ENCODE measurements at places on chromosomes 12 and 14. TPM values are rescaled to one million over a fixed set of nuclear protein-coding genes. Genes with fewer than 3 reads are reported as not detected.
A peak's percentile ranks its signal among the peaks of the same experiment; 100 is the strongest.

CDH24 gene
- total RNA-seq, result 4.4 TPM

DNA sequence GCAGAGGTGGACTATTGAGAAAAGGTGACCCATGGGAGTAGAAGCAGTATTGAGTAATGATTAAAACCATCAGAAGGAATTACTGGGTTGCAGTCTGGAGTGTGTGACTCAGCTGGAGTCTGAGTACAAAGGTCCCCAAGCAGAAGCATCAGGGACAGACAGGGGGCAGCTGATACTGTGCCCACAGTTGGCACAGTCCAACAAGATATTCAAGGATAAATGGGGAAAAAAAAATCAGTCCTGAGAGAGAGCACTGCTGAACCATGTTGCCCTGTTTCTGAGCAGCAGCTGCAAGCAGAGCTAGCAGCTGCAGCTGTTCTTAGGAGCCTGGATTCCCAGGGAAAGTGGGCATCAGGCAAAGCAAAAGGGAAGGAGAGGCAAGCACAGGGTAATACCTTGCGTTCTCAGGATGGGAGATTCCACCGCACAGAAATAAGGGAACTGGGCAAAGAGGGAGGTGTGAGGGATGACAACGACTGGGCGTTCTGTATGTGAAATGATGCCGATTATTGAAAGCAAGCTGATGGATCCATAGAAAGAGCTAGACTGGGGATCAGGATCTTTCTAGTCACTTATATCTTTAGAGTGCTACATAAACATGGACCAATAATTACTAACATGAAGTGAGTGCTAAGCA, 17.7 kb downstream of the NEUROD4 start:
- DNase-seq, result no peak

DNA sequence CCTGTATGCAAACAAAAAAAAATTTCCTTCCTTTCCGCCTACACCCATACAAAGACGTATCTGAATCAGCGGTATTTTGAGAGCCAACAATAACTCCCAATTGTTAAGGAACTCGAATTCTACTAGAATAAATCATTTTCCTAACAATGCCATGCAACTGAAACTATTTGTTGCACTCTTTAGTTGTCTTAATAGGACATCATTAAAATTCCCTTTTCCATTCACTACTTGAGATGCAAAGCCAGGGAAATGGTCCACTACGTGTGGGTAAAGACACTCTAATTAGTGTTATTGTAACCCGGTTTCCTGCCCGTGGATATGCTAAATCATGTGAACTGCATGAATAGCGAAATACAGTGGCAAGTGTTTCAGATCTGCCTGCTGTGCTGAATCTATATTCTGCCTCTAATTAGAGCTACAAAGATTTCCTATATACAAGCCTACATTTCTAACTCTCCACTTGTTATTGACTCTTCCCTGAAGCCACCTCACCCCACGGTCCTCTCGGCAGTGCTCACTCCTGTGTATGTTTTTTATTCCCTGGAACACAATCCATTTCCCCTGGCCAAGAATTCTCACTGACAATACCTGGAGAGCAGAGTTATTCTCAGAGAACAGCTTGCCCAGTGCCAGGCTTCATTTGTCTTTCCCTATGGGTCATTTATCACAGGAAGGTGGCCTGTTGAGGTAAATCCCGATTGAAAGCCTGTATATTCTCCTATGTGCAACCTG, 168.3 kb downstream of the PAWR start:
- DNase-seq, result no peak

DNA sequence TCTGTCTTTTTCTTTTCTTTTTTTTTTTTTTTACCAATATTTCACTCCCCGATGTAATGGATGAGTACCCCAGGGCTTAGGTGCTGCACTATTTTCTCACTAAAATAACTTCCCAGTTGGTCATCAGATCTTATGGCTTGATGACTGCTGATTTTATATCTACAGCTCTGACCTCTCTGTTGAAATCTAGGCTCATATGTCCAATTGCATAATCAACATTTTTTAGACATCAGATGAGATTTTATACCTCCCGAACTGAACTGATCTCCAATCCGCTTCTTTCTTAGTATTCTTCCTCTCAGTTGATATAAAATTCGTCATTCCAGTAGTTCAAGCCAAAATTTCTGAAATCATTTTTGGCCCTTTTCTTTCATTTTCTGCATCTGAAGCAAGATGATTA, 1236.5 kb downstream of the SLC16A7 start:
- no peak for DNase-seq

DNA sequence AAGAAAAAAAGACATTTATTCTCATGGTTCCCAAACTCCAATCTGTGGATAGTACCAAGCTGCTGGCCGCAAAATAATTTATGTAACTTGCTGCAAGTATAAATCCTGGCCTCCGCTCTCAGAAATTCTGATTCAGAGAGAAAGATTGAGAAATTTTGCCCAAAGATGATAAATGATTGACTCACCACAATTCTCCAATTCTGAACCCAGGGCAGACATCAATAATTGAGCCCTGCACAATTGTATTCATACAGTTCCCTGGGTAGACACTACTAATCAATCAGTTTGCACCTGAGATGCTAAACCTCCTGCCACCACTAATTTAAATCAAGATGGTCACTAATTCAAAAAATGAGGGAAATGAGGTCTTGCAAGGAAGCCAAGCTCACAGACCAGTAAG, 38.2 kb downstream of the TRPV4 start:
- DNase-seq, result no peak

DNA sequence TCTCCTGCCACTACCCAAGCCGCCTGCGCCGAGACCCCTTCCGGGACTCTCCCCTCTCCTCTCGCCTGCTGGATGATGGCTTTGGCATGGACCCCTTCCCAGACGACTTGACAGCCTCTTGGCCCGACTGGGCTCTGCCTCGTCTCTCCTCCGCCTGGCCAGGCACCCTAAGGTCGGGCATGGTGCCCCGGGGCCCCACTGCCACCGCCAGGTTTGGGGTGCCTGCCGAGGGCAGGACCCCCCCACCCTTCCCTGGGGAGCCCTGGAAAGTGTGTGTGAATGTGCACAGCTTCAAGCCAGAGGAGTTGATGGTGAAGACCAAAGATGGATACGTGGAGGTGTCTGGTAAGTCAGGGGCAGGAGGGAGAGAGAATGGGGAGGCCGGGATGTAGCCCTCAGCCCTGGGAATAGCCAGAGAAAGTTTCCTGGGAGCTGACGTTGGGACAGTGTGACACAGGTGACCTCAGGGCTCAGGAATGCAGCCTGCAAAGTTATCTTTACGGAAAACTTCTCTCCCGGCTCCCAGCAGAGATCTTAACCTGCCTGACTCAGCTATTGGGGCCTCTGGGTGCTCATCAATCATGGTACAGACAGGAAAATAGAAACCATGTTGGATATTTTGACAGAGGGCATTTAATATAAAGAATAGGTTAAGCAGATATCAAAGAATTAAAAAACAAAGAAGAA, 747 bp downstream of the HSPB8 start:
- DNase-seq, result peak; percentile 52

PUS1 gene
- 21.0 TPM for total RNA-seq

DNA sequence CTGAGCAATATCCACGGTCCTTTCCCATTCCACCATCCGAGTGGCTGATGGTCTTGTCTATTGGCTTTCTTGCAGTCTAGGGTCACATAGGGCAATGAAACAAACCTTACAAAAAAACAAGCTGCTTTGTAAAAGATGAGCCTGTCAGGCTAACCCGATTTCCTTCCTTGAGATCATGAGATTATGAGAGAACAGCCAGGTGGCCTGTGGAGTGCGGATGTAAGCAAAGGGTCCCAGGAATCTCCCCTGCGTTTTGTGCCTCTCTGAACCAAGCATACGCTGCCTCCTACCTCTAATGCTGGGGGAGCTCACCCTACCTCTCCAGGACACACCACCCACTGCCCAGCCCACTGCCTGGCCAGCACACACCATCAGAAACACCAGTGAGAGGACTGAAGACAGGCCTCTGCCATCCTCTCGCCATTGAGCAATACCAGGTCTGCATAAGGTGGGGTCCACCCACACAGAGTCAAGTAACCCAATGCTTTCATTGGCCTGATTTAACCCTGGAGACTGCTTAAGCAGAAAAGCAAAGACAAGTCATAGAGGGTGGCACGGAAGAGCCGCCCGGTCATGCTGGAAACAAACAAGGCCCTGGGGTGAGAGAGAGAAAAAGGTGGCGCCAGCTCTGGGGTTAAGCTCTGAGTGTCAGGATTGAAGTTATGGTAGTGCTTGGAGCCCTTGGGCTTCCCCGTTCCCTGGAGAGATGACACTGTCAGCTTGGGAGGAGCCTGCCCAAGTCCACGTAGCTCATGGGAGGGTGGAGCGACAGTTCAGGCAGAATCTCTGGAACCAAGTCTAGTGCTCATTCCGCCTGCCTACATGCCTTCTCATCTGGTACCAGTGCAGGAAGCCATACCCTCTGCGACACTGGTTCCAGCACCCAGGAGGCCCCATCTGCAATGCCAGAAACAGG, 46.6 kb downstream of the CALM1 start:
- no peak for DNase-seq

GRCh38 chr14:22614240-22614799, 16.2 kb downstream of the ABHD4 start:
- no peak for DNase-seq

DNA sequence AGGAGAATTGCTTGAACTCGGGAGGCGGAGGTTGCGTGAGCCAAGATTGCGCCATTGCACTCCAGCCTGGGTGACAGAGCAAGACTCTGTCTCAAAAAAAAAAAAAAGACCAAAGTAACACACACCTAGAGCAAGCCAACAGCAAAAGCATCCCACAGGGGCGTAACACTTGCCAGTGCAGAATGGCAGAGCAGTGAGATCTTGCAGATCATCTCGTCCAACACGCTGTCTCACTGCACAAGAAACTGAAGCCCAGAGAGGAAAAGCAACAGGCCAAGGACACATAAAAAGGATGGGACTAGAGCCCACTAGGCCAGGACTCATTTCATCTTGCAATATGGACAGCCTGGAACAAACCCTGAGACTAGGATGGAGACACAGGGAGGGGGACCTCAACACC, 12.7 kb upstream of the KRT78 start:
- DNase-seq, result no peak

FOXG1 gene
- not detected for total RNA-seq

- DNase-seq, result no peak
These were observed 4.1 kb downstream of the FGD6 start for GRCh38 chr12:95213119-95213518.

DNA sequence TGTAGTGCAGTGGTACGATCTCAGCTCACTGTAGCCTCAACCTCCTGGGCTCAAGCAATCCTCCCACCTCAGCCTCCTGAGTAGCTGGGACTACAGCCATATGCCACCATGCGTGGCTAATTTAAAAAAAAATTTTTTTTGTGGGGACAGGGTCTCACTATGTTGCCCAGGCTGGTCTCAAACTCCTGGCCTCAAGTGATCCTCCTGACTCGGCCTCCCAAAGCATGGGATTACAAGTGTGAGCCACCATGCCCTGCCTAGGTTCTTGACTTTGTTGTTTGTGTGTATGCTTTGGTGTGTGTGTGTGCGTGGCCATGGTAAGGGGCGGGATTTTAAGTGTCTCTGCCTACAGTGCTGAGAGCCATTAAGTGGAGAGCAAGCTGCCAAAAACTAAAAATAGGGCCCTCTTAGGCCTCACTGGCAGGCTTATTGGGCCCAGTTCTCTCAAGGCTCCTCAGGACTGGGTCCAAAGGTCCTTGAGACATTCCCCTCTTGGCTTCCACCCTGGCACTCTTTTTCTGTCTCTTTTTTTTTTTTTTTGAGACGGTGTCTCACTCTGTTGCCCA, 5.1 kb downstream of the COX14 start:
- no peak for DNase-seq

DNA sequence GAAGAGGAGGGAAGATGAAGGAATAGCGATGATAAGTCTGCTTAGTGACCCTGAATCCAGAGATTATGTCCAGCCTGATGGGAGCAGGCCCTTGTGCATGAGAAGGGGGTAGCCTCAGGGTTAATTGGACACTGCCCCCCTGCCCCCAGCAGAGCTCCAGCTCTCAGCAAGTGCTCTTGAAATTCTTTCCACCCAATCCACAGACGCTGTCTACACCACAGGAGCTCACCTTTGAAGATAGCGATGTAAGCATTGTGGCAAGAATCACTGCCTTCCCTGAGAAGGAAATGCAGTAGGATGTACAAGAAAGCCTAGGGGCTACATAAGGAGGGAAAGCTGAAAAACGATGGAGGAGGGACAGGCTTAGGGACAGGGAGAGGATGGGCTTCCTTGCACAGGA, 39.4 kb downstream of the CRACR2A start:
- DNase-seq, result no peak

RPL10L gene
- total RNA-seq, result 6.7 TPM

RNASE4 gene
- total RNA-seq, result 35.9 TPM

DNA sequence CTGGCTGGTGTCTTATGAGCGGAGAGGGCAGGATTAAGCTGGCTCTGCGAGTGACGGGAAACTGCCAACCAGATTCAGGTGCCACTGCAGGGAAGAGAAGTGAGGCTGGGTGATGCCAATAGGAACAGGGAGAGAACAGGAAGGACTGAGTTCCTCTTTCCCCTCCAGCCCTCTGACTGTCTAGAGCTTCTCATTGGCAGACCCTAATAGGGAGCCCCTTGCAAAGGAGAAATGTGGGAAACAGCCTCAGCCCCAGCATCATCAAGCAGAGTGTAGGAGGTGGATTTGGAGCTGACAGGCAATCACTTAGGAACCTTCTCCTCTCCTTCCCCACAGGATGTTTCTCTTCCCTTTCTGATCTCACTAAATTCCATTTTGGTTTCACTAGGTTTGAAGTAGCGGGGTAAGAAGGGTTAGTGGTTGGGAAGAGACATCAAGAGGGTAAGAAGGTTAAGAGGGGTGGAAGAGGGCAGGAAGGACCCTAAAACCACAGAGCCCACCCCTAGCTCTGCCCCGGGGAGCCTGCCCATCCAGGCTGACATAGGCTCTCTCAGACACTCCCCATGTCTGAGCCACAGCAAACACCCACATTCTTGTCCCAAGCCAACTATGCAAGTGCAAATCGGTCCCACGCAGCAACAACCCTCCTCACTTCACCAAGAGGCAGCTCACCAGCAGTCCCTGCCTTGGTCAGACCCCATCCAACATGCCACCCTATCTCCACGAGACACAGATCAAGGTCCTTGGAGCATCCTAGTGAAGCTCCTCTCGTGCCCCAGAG, 111.1 kb downstream of the STAB2 start:
- DNase-seq, result no peak

KRT71 gene
- not detected for total RNA-seq

GRCh38 chr14:94575730-94576585, 5.3 kb upstream of the SERPINA5 start:
- no peak for DNase-seq

GRCh38 chr12:67852701-67853100, 136.5 kb upstream of the IFNG-AS1 start:
- DNase-seq, result no peak

DNA sequence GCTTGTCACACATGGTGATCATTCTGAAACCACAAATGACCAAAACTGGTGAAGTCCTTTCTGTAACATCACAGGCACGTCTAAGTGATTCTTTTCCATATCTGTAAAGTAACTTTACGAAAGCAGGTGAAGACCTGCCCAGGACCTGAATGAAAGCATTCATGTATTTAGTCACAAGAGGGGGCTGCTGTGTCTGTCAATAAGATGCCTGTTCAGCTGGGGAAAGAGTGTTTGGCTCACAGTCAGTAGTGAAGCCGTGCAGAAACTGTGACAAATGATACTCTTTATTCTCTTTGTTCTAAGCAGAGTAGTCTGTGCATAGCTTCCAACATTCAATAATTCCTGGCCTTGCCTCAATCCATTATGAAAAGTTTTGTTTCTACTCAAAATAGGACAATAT, 373.5 kb upstream of the OR4E1 start:
- DNase-seq, result peak; percentile 25
